ENCODE measurements at places on chromosomes 3 and 15. TPM values are rescaled to one million over a fixed set of nuclear protein-coding genes. Genes with fewer than 3 reads are reported as not detected.

The MAGI1 gene
- 31.2 TPM for polyA plus RNA-seq

The GXYLT2 gene
- polyA plus RNA-seq, result 3.1 TPM

DNA sequence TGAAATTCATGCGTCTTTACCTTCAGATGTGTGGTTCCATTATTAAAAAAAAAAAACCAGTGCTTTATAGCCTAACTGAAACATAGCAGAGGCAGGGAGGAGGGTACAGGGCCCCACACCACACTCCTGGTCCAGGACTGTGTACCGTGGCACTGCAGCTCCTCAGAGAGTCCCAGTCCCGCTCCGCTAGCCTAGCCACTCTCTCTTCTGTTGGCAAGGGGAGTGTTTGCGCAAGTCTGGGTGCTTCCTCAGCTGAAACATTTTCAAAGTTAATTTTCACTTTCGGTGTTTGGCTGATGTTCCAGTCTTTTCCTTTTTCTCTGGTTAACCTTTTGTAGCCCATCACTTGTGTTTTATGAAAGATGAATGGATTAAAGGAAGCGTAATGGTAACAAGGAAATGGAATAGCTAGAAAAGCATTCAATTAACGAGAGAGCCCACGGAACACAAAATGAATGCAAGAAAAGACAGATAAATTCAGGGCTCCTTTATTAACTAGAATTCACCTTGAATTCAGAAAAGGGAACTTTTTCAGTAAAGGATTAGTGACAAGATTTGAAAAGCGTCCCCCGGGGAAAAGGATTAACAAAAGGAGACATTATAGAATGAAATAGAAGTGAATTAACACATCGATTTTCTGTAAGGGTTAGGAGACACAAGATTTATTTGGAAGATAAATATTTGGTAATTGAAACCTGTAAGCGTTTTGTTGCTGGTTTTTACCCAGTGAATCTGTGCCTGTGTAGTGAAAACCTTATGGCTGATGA, 177.0 kb downstream of the CACNA2D3 start:
- no peak overlapping the region for H3K4me3 ChIP-seq
- H3K36me3 ChIP-seq, result no peaks in the 10 kb centered on the region
- DNase-seq, result no peak
- no peaks in the 10 kb centered on the region for H3K4me1 ChIP-seq
- no peaks in the 10 kb centered on the region for H3K27me3 ChIP-seq

- H3K4me1 ChIP-seq, result no peaks in the 10 kb centered on the region
- peaks cover 20% of the 10 kb centered on the region for H3K36me3 ChIP-seq
- DNase-seq, result no peak
- no peaks in the 10 kb centered on the region for H3K27me3 ChIP-seq
- no peak overlapping the region for H3K27ac ChIP-seq
Measured at GRCh38 chr15:56175788-56176187, 67.9 kb downstream of the RFX7 start.

DNA sequence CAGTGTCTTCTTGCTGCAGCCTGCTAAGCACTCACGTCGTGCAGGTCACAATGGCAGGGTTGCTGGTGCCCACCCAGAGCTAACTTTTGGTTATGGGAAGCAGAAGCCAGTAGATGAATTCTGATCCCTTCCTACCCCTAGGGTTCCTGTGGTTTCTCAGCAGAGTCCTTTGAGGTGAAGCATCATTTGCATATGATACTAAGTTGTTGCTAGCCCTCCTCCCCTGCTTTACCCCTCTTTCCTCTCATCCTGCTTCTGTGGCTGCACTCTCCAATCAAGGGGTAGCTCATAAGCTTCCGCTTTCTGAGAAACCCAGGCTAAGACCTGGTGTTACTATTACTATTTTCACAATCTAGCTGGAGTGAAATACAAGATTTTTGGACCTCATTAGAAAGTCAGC, 22.1 kb upstream of the HEG1 start:
- no peak for DNase-seq
- no peaks in the 10 kb centered on the region for H3K27me3 ChIP-seq
- no peak overlapping the region for H3K27ac ChIP-seq
- H3K4me3 ChIP-seq, result no peak overlapping the region
- peaks cover 15% of the 10 kb centered on the region for H3K36me3 ChIP-seq
- H3K4me1 ChIP-seq, result no peaks in the 10 kb centered on the region

DNA sequence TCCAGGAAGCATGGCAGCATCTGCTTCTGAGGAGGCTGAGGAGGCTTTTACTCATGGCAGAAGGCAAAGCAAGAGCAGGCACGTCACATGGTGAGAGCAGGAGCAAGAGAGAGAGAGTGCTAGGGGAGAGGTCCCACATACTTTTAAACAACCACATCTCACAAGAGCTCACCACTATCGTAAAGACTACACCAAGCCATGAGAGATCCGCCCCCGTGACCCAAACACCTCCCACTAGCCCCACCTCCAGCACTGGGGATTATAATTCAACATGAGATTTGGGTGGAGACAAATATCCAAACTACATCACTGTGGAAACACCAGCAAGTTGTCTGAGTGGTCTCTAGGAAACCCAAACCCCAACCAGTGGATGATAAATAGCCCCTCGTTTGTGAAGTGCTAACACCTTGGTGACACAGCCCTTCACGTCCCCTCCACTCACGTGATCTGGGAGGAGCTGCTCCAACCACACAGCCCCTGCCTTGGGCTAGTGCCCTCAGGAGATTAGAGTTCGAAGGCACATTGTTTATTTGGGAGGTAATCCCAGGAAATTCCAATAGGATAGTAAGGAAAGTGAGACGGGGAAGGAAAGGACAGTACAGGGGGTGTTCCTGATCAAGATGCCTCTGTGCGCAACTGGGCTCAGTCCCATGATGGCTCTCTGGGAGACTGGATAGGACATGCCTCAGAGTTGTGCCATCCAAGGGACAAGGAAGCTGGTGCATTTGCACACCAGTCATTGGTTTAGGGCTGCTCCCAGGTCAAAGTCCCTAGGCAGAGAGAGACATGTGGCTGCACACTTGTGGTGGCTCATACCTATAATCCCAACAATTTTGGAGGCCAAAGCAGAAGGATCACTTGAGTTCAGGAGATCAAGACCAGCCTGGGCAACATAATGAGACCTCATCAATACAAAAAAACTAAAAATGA, 80.6 kb upstream of the CTNNB1 start:
- no peak overlapping the region for H3K27ac ChIP-seq

DNA sequence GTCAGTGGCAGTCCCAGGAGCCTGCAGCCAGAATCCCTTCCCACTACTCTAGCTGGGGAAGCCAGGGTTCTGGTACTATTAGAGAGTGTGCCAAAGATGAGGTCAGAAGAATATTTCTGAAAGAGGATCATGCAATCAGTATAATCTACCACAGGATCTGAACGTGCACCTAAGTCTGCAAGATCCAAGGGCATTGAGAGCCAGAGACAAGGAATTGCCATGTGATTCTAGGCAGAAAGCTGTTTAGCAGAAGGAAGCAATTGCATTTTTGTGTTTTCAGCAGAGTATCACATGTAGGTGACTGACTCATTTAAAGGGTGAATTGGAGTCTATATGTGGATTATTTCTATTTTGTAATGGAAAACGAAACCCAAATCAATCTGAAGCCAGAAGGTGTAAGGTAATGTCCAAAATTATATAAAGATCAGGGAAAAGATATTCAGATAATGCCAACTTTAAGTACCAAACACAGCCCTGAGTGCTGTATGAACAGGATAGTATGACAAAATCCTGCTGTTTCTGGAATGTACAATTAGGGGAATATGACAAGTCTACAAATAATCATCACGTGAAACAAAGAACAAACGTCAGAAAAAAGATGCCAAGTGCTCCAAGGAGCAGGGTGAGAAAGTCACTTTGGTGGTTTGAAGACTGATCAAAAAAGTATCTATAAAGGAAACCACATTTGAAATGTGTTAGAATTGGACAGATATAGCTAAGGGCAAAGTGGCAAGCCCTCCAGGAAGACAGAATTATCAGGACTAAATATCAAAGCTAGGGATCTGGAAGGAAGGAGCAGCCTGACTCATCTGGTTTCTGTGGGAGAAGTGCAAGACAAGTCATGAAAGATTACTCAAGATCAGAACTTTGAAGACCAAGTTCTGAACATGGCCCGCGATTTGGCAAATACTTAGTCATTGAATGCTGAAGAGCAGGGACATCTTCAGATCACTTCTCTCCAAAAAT, 1036.6 kb downstream of the NTRK3 start:
- H3K27ac ChIP-seq, result no peak overlapping the region
- H3K36me3 ChIP-seq, result no peaks in the 10 kb centered on the region
- H3K4me3 ChIP-seq, result no peak overlapping the region
- H3K27me3 ChIP-seq, result no peaks in the 10 kb centered on the region
- no peaks in the 10 kb centered on the region for H3K4me1 ChIP-seq
- no peak for DNase-seq

The WNT7A gene
- 0.01 TPM for polyA plus RNA-seq

The XCR1 gene
- 1.2 TPM for polyA plus RNA-seq

DNA sequence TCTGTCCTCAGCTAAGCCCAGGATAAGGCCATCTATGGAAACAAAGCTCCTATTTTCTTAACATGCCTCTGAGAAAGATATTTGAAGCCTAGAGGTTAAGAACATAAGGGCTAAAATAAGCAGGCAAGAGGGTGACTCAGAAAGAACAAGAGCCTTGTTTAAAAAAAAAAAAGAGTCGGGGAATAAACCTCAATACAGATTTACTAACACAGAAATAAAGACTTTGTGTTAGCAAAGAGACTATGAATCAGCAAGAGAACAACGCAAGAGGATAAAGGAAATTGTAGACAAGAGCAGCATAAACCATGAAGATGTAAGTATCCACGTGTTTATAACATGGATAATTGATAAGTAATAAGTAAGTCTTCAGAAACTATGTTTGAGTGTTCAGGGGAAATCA, 36.0 kb downstream of the RAB27A start:
- no peak for DNase-seq
- H3K4me3 ChIP-seq, result no peak overlapping the region
- no peak overlapping the region for H3K27ac ChIP-seq
- H3K4me1 ChIP-seq, result peaks cover 5% of the 10 kb centered on the region
- no peaks in the 10 kb centered on the region for H3K36me3 ChIP-seq

The CHCHD4 gene
- polyA plus RNA-seq, result 17.7 TPM

The SH2D7 gene
- polyA plus RNA-seq, result 2.6 TPM

GRCh38 chr3:64867224-64867623, 179.4 kb upstream of the ADAMTS9 start:
- peak; percentile 72 for DNase-seq
- peaks cover 21% of the 10 kb centered on the region for H3K4me1 ChIP-seq
- H3K4me3 ChIP-seq, result no peak overlapping the region
- H3K27me3 ChIP-seq, result no peaks in the 10 kb centered on the region
- no peaks in the 10 kb centered on the region for H3K36me3 ChIP-seq

Measured in large intestine (tissue), 12 donors.